Uterus (tissue), 4 donors: ENCODE measurements at places on chromosomes 5 and 9. TPM values are rescaled to one million over a fixed set of nuclear protein-coding genes. Genes with fewer than 3 reads are reported as not detected.
A peak's percentile ranks its signal among the peaks of the same experiment; 100 is the strongest.

- H3K4me3 ChIP-seq: no peak overlapping the region
- no peak overlapping the region for H3K27ac ChIP-seq
- no peaks in the 10 kb centered on the region for H3K4me1 ChIP-seq
- no peaks in the 10 kb centered on the region for H3K36me3 ChIP-seq
- no peak for DNase-seq
These were observed 53.9 kb downstream of the C9orf57 start for GRCh38 chr9:72006501-72006900.

- H3K36me3 ChIP-seq: no peaks in the 10 kb centered on the region
- DNase-seq: no peak
- peak overlapping the region; percentile 70 for H3K4me3 ChIP-seq
- H3K27ac ChIP-seq: peak overlapping the region; percentile 78
- no peaks in the 10 kb centered on the region for H3K27me3 ChIP-seq
- no peaks in the 10 kb centered on the region for H3K4me1 ChIP-seq
These were observed 2.3 kb downstream of the WHRN start for GRCh38 chr9:114503009-114503408.

The SPAAR gene
- 0.48 TPM for total RNA-seq

GRCh38 chr5:145554399-145554798 lies 280.7 kb downstream of the PRELID2 start:
- DNase-seq: no peak
- H3K4me3 ChIP-seq: no peak overlapping the region
- no peak overlapping the region for H3K27ac ChIP-seq
- H3K27me3 ChIP-seq: no peaks in the 10 kb centered on the region
- H3K4me1 ChIP-seq: no peaks in the 10 kb centered on the region

- H3K4me1 ChIP-seq: no peaks in the 10 kb centered on the region
- H3K4me3 ChIP-seq: no peak overlapping the region
- DNase-seq: no peak
- H3K36me3 ChIP-seq: peaks cover 4% of the 10 kb centered on the region
- no peak overlapping the region for H3K27ac ChIP-seq
These were observed 368.0 kb downstream of the IRX1 start for GRCh38 chr5:3963652-3964051.

GRCh38 chr9:3181049-3181953 lies 337.4 kb upstream of the PUM3 start:
- no peaks in the 10 kb centered on the region for H3K4me1 ChIP-seq
- no peaks in the 10 kb centered on the region for H3K36me3 ChIP-seq
- H3K4me3 ChIP-seq: no peak overlapping the region
- no peaks in the 10 kb centered on the region for H3K27me3 ChIP-seq
- DNase-seq: no peak

- no peak for DNase-seq
- H3K36me3 ChIP-seq: no peaks in the 10 kb centered on the region
- H3K27me3 ChIP-seq: no peaks in the 10 kb centered on the region
These were observed 14.4 kb upstream of the SYNPO start for GRCh38 chr5:150625831-150626746.

DNA sequence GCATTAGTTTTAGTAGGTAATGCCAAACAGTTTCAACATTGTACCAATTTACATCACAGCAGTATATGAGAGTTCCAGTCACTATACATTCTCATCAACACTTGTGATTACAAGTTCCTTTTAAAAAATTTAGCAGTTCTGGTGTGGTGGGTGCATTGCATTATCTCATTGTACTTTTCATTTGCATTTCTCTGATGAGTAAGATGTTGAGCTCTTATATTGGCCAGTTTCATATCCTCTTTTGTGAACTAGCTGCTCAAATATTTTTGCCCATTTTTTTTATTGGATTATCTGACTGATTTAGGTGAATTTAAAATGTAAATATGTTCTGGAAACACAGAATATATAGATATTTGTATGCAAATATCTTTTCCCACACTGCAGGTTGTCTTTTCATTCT lies 160.9 kb upstream of the NR3C1 start:
- H3K27me3 ChIP-seq: no peaks in the 10 kb centered on the region
- DNase-seq: no peak
- H3K36me3 ChIP-seq: no peaks in the 10 kb centered on the region

GRCh38 chr5:74382987-74383593 lies 257.4 kb downstream of the ENC1 start:
- no peaks in the 10 kb centered on the region for H3K36me3 ChIP-seq
- H3K27me3 ChIP-seq: no peaks in the 10 kb centered on the region
- DNase-seq: peak; percentile 62
- no peak overlapping the region for H3K4me3 ChIP-seq

GRCh38 chr5:164966611-164967010 lies 1461.2 kb downstream of the MAT2B start:
- no peaks in the 10 kb centered on the region for H3K36me3 ChIP-seq
- no peak overlapping the region for H3K27ac ChIP-seq
- H3K4me1 ChIP-seq: no peaks in the 10 kb centered on the region
- DNase-seq: no peak

GRCh38 chr5:137630216-137630971 lies 105.5 kb downstream of the KLHL3 start:
- DNase-seq: no peak
- no peak overlapping the region for H3K4me3 ChIP-seq
- H3K27ac ChIP-seq: peak overlapping the region; percentile 33

DNA sequence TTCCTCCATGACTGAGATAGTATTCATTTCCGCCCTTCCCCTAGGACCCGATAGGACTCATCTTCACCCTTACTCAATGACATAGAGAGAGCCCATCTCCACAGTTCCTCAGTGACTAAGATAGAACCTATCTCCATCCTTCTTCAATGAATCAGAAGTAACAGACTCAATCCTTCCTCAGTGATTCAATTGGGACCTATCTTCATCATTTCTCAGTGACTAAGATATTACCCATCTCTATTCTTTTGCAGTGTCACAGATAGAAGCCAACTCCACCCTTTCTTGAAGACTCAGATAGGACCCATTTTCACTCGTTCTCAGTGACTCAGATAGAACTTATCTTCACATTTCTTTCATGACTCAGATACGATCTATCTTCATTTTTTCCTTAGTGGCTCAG lies 164.6 kb downstream of the FBXO4 start:
- H3K27ac ChIP-seq: no peak overlapping the region
- no peak overlapping the region for H3K4me3 ChIP-seq
- DNase-seq: no peak
- H3K36me3 ChIP-seq: no peaks in the 10 kb centered on the region

DNA sequence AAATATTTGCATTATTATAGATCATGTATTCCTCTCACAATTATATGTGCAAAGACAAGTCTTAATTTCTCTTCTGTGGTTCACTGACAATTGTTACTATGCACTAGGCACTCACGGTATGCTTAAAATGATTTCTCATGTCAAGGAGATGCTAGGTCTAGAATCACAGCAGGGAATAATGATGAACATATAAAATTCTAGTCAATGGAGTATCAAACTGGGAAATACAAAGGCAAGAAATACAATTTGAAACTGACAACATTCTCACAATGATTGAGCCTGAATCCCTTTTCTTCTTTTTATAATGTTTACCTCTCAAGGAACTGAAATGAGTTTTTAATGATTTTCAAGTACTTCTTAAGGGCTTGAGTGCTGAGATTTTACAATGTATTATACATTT lies 302.3 kb upstream of the GRAMD2B start:
- H3K27ac ChIP-seq: no peak overlapping the region
- H3K36me3 ChIP-seq: no peaks in the 10 kb centered on the region
- no peaks in the 10 kb centered on the region for H3K27me3 ChIP-seq
- DNase-seq: no peak

- H3K27me3 ChIP-seq: no peaks in the 10 kb centered on the region
- no peak overlapping the region for H3K27ac ChIP-seq
- H3K4me3 ChIP-seq: no peak overlapping the region
These were observed 204.9 kb upstream of the NREP start for GRCh38 chr5:111961862-111962261.

The PDE6A gene
- 0.07 TPM for total RNA-seq

DNA sequence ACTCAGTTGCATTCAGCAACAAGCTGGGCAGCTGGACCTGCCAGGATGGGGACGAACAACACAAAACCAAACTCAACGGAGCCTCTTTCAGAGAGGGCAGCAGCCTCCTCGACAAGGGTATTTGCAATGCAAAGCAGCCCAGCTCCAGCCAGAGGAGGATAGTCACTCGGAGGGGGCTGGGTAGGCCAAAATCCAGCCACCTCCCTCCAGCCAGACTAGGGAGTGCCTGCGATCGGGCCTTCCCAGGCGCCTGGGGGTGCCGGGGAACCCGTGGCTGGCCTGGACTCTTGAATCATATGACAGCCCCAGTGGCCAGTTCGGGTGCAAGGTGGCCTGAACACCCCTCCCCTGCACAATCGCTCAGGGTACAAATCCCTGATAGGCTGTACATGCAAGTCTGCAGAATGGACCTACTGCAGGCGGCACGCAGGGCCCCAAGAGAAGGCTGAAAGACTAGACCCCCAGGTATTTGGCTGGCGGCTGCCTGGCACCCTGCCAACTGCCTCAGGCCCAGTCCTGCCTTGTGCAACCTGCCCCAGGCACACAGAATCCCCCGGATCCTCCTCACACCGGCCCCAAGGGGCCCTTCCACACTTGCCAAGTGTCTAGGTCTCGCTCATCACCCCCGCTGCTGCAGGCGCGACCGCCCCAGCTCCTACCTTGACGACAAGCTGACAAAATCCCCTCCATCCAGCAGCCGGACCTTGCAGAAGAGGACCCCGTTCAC lies 1.3 kb downstream of the EEIG1 start:
- peaks cover 31% of the 10 kb centered on the region for H3K4me1 ChIP-seq
- no peaks in the 10 kb centered on the region for H3K27me3 ChIP-seq
- DNase-seq: peak; percentile 65

- no peak overlapping the region for H3K27ac ChIP-seq
- H3K4me1 ChIP-seq: no peaks in the 10 kb centered on the region
- H3K36me3 ChIP-seq: no peaks in the 10 kb centered on the region
- no peak for DNase-seq
- no peaks in the 10 kb centered on the region for H3K27me3 ChIP-seq
These were observed 20.7 kb upstream of the MGAT1 start for GRCh38 chr5:180823346-180823745.

- H3K36me3 ChIP-seq: no peaks in the 10 kb centered on the region
- no peaks in the 10 kb centered on the region for H3K4me1 ChIP-seq
These were observed 231.6 kb downstream of the SLF1 start for GRCh38 chr5:94849821-94850736.

DNA sequence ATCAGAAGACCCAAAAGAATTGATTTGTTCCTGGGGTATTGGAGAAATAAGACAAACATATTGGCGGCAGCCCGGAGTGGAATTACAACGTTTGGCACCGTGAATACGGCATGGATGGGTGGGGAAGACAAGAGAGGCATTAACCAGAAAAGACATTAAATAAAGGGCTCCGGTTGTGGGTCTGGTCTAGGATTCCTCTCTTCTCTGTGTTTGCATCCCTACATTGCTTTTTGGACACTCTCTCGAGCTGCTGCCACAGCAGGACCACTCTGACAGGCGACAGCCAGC lies 138.7 kb upstream of the PALM2AKAP2 start:
- DNase-seq: no peak
- peaks cover 3% of the 10 kb centered on the region for H3K27me3 ChIP-seq
- H3K4me1 ChIP-seq: no peaks in the 10 kb centered on the region

GRCh38 chr9:84669288-84670137 lies at the start of gene NTRK2:
NTRK2 (plus strand) TSS chr9:84669729; CDS start chr9:84670749, 1,020 bp downstream.
- DNase-seq: no peak
- no peaks in the 10 kb centered on the region for H3K36me3 ChIP-seq
- H3K4me3 ChIP-seq: peak within 1 kb of the TSS; percentile 40
- H3K27ac ChIP-seq: no peak within 1 kb of the TSS

The FOXD4 gene
- total RNA-seq: not detected

DNA sequence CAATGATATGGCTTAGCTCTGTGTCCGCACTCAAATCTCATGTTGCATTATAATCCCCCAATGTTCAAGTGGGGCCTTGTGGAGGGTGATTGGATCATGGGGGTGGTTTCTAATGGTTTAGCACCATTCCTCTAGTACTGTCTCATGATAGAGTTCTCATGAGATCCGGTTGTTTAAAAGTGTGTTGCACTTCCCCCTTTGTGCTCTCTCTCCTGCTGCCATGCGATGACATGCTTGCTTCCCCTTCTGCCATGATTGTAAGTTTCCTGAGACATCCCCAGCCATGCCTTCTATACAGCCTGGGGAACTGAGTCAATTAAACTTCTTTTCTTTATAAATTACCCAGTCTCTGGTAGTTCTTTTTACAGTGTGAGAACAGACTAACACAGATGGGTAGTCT lies 427.1 kb downstream of the CHSY3 start:
- DNase-seq: no peak
- no peak overlapping the region for H3K27ac ChIP-seq

- peak within 1 kb of the TSS; percentile 66 for H3K4me3 ChIP-seq
- H3K4me1 ChIP-seq: peaks cover 9% of the 10 kb centered on the region
- peak within 1 kb of the TSS; percentile 83 for H3K27ac ChIP-seq
- H3K36me3 ChIP-seq: no peaks in the 10 kb centered on the region
- peak; percentile 91 for DNase-seq
- H3K27me3 ChIP-seq: no peaks in the 10 kb centered on the region
These were observed at the start of gene TOMM5 for GRCh38 chr9:37592108-37592951. TOMM5 (minus strand) TSS chr9:37592597; CDS start chr9:37592532, 65 bp downstream.

The PCDHB14 gene
- total RNA-seq: 11.5 TPM

DNA sequence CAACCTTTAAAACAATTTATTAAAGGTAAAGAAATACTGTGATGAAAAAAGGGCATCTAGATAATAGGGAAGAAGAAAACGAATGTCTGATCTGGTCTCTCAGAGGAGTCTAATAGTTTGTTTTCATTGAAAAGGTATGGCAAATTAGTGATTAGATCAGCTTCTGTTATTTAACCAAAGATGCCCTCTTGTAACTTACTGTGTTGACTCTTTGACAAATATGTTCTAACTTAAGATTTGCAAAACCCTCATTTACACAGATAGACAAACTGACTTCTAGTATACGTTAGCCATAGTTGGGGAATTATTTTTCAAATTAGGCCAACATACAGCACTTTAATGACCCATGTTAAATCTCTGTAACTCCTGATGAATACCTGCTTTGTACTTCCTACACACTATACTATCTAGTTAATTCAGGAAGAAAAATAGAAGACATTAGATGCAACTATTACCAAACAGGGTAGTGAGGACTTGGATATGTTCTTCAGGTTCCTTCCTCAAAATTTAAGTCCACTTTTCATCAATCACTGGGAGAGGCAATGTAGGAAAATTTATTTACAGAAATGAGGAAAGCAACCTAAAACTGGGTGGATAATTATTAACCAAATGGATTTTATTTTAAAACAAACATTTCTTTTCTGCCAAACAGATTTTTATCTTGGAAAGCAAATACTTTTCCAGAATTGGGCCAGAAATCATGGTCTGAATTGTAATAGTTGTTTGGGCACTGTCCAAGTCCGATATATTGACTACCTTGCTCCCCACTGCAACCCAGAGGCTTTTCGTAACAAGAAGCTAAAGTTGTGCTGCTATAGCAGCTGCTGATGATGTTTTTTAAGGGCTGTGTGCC lies 66.4 kb upstream of the PPP2R2B start:
- no peaks in the 10 kb centered on the region for H3K4me1 ChIP-seq
- no peaks in the 10 kb centered on the region for H3K36me3 ChIP-seq
- H3K27me3 ChIP-seq: no peaks in the 10 kb centered on the region
- no peak for DNase-seq
- H3K27ac ChIP-seq: no peak overlapping the region
